Aortic smooth muscle cell (primary cell): ENCODE measurements at places on chromosomes 11 and 22. TPM values are rescaled to one million over a fixed set of nuclear protein-coding genes. Genes with fewer than 3 reads are reported as not detected.

PRR33 gene
- not detected in 2 replicates for total RNA-seq

ACRV1 gene
- not detected in 2 replicates for total RNA-seq

C22orf42 gene
- total RNA-seq: not detected in 2 replicates

OR10A5 gene
- not detected in 2 replicates for total RNA-seq

F2 gene
- not detected in 2 replicates for total RNA-seq

MRPL23 gene
- total RNA-seq: 164 and 189 TPM in 2 replicates

MMP27 gene
- total RNA-seq: not detected in 2 replicates

USH1C gene
- not detected in 2 replicates for total RNA-seq

CLDN5 gene
- 7.7 and 17.2 TPM in 2 replicates for total RNA-seq

MS4A15 gene
- total RNA-seq: not detected in 2 replicates

ME3 gene
- 57.3 and 64.6 TPM in 2 replicates for total RNA-seq

RFPL3 gene
- not detected in 2 replicates for total RNA-seq

PPFIBP2 gene
- total RNA-seq: 18.1 and 22.5 TPM in 2 replicates

MB gene
- total RNA-seq: not detected in 2 replicates

ZNF214 gene
- total RNA-seq: 4.7 and 4.8 TPM in 2 replicates

GTF2H1 gene
- total RNA-seq: 59.1 and 77.4 TPM in 2 replicates

SSTR3 gene
- total RNA-seq: not detected in 2 replicates

CWC15 gene
- total RNA-seq: 41.4 and 49.9 TPM in 2 replicates

HBB gene
- total RNA-seq: not detected in 2 replicates
